ENCODE measurements at places on chromosomes 2 and 18. TPM values are rescaled to one million over a fixed set of nuclear protein-coding genes. Genes with fewer than 3 reads are reported as not detected.

GRCh38 chr2:66494708-66495107 lies 59.8 kb downstream of the MEIS1 start:
- DNase-seq, result no peak

DNA sequence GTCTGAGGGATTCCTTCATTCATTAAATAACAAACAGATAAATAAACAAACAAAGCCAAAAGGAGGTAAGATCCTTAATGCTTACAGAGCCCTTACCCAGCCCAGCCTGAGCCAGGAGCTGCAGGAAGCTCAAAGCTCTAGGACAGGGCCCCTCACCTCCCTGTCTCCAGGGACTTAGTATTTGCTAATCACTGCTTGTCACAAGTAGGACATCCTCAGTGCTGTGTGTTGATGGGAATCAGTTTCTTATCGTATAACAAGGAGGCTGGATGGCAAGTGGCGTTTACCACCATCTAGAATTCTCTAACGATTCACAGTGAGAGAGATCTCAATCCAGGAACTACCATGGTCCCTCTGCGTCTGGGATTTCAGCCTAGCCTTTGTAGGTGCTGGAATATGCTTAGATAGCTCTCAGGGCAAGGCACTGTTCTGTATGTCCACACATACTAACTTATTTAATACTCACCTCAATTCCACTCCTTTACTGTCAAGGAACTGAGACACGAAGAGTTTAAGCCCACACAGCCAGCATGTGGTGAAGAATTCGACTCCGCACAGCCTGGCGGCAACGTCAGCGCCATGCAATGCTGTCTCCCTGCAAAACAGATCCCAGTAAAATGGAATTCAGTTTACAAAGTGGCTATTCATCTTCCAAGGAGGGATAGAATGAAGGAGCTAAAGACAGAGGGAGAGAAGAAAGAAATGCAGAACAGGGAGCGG lies 164.8 kb downstream of the MYCN start:
- no peak for DNase-seq

GRCh38 chr2:14292964-14293363 lies 339.6 kb upstream of the LRATD1 start:
- DNase-seq, result no peak

NAT8 gene
- not detected for total RNA-seq

PXDN gene
- 1.1 TPM for total RNA-seq

ZEB2 gene
- 162 TPM for total RNA-seq

HADHA gene
- 127 TPM for total RNA-seq

Data from activated B cell treated with CpG ODN at 0.5 μM for 24 hours (primary cell).